ENCODE measurements at places on chromosomes 3 and 15. TPM values are rescaled to one million over a fixed set of nuclear protein-coding genes. Genes with fewer than 3 reads are reported as not detected.

- no peak overlapping the region for H3K4me3 ChIP-seq
- H3K36me3 ChIP-seq, result no peaks in the 10 kb centered on the region
- no peaks in the 10 kb centered on the region for H3K4me1 ChIP-seq
- DNase-seq, result no peak
- H3K27me3 ChIP-seq, result no peaks in the 10 kb centered on the region
Measured at GRCh38 chr3:2945121-2945520, 165.1 kb downstream of the IL5RA start.

DNA sequence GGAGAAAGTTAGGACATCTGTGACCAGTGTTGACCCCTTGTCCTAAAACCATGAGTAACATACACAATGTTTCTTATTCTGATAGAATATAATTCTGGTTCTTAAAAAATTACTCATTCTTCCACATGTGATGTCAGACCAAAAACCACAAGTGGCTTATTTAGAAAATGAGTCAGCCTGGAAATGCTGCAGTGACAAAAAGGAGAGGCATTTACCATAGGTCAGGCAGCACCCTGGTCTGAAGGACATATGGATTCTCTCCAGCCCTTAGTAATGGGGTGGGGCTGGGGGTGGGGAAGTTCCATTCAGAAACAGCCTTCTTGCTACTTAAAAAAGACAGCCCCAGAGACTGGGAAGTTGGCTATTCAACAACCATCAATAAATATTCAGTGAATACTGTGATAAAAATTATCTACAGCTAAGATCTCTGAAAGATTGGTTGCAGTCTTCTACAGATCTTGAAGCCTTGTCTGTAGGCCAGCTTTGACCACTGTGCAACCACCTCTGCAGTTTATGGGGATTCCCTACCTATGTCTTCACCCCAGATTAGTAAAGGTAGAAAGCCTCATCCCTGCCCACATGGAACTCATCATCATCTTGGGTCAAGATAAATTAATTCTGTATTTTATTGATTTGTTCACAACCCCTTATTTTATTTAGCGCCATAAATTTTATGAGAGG, 34.9 kb upstream of the TIMP4 start:
- H3K4me3 ChIP-seq, result no peak overlapping the region
- H3K4me1 ChIP-seq, result no peaks in the 10 kb centered on the region
- H3K27me3 ChIP-seq, result no peaks in the 10 kb centered on the region
- no peak overlapping the region for H3K27ac ChIP-seq
- no peak for DNase-seq

DNA sequence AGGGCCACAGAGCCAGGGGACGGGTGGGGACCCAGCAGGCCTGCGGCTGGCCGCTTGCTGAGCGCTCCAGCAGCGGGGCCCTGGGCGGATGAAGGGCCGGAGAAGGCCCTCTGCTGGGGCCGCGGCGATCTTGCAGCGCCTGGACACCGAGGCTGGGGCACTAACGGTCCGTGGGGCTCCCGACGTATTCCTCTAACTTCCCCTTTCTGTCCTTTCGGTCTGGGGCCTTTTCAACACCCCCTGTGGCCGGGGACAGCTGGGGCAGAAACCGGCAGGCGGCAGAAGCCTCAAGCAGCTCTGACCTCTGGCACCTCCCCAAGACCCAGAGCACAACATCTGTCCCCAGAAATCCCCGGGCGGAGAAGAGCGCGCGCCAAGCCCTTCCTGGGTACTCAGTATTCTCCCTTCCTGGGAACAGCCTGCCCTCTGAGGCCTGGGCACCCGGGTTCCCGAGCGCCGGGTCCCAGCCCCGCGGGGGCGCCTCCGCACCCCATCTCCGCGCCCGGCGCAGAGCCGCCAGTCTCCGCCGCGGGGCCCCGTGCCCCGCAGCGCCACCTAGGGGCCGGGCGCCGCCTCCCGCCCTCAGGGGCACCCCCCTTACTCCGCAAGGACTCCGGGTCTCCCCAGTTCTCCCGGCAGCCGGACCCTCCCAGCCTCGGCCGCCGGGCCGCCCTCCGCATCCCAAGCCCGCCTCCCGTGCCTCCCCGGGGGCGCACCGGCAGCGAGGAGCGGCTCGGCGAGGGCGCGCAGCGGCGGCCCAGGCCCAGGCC, 582 bp upstream of the SLCO3A1 start:
- H3K36me3 ChIP-seq, result no peaks in the 10 kb centered on the region
- H3K4me3 ChIP-seq, result peak overlapping the region; percentile 63
- DNase-seq, result peak; percentile 82

DNA sequence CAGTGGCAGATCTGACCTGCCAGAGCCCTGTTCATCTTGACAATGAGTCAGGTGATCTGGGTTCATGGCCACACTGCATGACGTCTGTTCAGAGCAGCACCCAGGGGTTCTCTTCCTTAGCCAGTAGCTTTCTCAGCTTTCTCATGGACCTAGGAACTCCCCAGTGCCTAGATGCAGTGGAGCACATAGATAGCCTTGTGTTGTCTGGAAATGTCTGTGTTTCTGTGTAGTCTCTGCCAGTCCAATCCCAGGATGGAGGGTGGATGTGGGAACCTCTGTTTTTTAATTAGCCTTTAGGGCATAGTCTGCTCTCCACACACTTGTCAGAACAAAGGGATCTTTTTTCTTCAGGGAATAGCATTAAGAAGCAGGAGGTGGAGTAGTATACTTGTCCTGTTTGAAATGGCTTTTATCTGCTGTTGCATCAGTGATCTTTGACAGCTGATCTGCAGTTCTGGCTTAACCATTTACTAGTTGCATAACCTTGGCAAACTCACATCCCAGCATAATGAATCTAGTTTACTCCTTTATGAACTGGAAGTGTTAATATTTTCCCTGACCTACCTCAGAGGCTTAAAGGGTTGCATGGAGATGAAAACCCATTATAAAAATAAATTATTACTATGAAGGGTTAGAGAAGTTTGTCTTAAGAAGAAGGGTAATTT, 16.1 kb upstream of the CACNA1D start:
- no peaks in the 10 kb centered on the region for H3K36me3 ChIP-seq
- peak; percentile 33 for DNase-seq
- H3K27me3 ChIP-seq, result no peaks in the 10 kb centered on the region

DNA sequence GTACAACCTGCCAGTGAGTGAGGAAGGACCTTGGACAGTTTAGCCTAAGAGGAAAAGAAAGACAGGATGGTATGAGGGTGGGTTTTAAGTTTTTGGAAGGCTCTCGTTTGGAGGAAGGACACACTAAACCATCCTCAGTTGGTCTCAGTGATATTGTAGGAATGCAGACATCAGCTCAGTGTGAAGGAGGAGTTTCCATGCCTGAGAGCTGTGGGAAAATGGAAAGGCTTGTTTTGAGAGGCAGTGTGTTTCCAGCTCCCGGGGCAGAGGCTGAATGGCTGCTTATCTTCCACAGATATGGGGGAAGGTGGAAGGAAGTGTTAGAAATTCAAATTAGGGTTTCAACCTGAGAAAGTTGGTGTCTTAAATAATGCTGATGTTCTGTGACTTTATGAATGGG, 89.6 kb upstream of the MYZAP start:
- H3K27ac ChIP-seq, result peak overlapping the region; percentile 5
- DNase-seq, result no peak
- no peaks in the 10 kb centered on the region for H3K27me3 ChIP-seq
- H3K36me3 ChIP-seq, result no peaks in the 10 kb centered on the region
- H3K4me3 ChIP-seq, result no peak overlapping the region
- no peaks in the 10 kb centered on the region for H3K4me1 ChIP-seq

GRCh38 chr3:147940405-147941193, 531.4 kb downstream of the ZIC1 start:
- H3K4me3 ChIP-seq, result no peak overlapping the region
- no peaks in the 10 kb centered on the region for H3K36me3 ChIP-seq
- no peak for DNase-seq
- H3K27ac ChIP-seq, result no peak overlapping the region
- H3K4me1 ChIP-seq, result no peaks in the 10 kb centered on the region

- H3K4me3 ChIP-seq, result no peak overlapping the region
- no peaks in the 10 kb centered on the region for H3K27me3 ChIP-seq
- H3K36me3 ChIP-seq, result no peaks in the 10 kb centered on the region
Measured at GRCh38 chr3:185960522-185961288, 22.9 kb upstream of the TRA2B start.

- H3K36me3 ChIP-seq, result no peaks in the 10 kb centered on the region
- H3K27ac ChIP-seq, result peak overlapping the region; percentile 29
- no peak overlapping the region for H3K4me3 ChIP-seq
- H3K27me3 ChIP-seq, result no peaks in the 10 kb centered on the region
Measured at GRCh38 chr3:60319179-60319858, 931.9 kb downstream of the FHIT start.

The ITPKA gene
- 12.2 TPM for total RNA-seq

The CLRN1 gene
- total RNA-seq, result not detected

The PRR20G gene
- not detected for total RNA-seq

The SH2D7 gene
- total RNA-seq, result not detected

The SLC30A4 gene
- total RNA-seq, result 2.1 TPM
